ENCODE measurements at places on chromosomes 4 and X.

- DNase-seq, result no peak
Observed at GRCh38 chrX:38240541-38240940, 19.9 kb upstream of the SRPX start.

DNA sequence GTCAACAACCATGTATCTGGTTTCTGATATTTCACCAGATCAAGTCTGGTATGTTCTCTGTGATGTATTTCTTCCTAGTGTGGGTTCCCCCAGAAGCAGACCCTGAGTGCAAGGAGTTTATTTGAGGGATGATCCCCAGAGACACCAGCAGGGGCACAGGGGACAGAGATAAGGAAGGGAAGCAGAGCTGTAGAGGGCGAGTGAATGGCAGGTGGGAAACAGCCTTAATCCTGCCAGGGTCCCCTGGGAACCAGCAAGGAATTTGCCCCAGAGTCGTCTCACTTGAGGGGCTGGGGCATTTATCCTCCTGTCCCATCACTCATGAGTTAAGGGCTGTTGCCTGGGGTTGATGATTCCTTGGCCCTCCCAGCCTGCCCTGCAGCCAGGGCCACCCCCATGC lies 206.4 kb upstream of the BCOR start:
- no peak for DNase-seq

DNA sequence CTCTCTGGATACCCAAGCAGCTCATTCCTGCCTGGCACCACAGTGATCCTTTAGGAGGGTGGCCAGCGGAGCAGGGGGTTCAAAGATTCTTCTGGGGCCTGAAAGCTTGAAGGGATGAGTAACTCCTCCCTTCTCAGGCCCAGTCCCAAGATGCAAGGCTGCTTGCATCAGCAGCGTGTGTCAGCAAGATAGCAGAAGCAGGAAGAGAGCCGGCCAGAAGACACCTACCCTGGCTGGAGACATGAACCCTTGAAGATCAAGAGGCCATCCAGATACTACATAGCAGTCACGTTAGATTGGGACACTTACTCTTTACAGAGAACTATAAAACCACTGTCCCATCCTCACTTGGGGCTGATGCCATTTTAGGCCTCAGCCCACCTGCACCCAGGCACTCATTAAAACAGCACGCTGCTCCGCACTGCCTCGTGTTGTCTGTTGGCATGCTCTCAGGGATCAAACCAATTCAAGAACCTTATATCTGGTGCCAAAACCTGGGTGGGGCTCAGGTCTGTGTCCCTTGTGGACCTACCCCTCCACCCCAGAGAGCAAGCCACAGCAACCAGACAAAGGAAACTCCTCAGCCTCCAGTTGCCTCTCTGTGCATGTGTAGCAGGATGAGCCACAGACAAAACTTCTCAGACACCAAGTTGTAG lies 6.5 kb downstream of the UGT2B17 start:
- DNase-seq, result no peak

DNA sequence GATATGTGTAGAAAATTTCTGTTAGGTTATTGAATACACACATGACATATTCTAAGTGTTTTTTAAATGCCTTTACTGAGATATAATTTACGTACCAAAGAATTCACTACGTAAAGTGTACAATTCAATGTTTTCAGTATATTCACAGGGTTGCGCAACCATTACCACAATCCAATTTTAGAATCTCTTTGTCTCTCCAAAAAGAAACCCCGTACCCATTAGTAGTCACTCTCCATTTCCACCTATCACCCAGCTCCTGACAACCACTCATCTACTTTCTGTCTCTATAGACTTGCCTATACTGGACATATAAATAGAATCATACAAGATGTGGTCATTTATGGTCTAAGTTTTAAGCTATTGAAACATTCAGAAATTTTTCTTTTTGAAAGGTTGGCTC lies 53.0 kb upstream of the FBXW7 start:
- no peak for DNase-seq

- no peak for DNase-seq
Observed at GRCh38 chrX:3403748-3404147, 57.3 kb upstream of the MXRA5 start.

DNA sequence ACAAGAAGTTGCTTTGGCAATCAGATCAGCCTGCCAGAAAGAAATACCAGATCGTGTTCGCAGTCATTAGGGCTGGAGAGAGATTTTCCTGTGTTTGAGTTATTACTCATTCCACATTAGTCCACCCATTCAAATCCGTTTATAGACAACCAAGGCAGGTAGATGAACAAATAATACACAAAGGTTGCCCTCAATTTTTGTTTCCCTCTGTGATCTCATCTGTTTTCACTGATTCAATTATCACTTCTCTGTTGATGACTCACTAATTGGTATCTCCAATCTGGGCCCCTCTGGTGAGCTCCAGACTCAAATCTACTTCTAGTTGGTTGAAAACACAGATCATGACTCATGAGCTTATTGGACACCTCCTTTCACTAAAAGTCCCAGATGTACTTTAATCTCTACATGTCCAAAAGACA lies 54.5 kb downstream of the CHM start:
- DNase-seq, result no peak

GRCh38 chrX:9196961-9197640 lies 163.2 kb upstream of the FAM9B start:
- DNase-seq, result no peak

GRCh38 chr4:140252742-140253555 lies 99.0 kb upstream of the MAML3 start:
- DNase-seq, result peak; percentile 87

- DNase-seq, result no peak
Observed at GRCh38 chrX:68079961-68080360, 353.3 kb downstream of the OPHN1 start.

DNA sequence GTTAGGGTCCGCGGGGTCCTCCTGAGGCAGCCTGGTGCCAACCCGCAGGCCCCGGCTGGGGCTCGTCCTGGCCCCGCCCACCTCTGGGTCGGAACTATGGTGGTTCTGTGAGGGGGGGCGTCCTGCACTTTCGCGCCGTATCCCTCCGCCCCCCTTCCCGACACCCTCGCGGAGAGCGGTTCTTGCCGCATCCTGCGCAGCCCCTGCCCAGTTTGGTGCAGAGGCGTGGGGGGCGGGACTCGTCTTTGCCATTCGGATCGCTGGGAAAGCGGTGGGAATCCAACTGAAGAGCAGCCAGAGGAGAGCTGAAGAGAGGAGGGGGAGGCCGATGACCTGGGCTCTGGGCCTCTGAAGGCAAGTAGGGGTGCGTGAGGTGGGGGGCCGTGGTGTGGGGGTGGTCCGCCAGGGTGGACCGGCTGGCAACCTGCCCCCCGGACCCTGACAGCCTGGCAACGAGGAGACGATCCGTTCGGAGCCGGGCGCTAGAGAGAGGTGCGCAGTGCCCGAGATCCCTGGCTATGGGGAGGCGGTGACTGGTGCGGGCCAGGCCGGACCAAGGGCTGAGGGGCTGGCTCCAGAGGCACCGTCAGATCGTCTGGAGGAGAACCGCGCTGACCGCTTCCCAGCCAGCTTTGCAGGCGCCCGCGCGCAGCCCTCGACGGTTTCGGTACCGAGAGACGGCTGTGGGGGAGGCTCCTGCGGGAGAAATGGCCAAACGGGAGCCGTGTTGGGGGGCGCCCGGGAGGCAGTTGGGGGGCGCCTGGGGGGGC lies at the start of gene GPRASP1:
Gene GPRASP1 (plus strand): TSS at position 242 of the 770 bp plus-strand sequence. CDS start 2,431 bp downstream, outside the sequence.
- DNase-seq, result peak; percentile 73

DNA sequence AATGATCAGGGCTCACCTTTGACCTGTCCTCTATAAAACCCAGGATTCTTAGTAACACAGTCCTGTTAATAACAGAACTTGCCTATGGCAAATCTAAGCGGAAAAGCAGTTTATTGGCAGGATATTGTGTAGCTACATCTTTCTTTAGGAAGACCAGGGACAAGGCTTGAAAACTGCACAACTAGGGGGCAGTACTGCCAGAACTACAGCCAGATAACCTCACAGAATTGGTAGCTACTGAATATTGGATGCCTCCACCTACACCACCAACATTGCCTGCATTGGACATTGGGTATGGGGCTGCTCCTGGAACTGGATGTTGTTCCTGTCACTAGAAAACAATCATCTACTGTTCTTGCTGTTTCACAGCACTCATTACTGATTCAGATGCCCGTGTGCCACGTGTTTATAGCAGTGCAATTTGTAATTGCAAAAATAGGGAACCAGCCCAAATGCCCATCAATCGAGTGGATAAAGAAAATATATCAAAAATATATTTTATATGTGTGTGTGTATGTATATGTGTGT lies 47.4 kb downstream of the REPS2 start:
- no peak for DNase-seq

GRCh38 chr4:88575186-88575585 lies 17.1 kb upstream of the HERC3 start:
- no peak for DNase-seq

DNA sequence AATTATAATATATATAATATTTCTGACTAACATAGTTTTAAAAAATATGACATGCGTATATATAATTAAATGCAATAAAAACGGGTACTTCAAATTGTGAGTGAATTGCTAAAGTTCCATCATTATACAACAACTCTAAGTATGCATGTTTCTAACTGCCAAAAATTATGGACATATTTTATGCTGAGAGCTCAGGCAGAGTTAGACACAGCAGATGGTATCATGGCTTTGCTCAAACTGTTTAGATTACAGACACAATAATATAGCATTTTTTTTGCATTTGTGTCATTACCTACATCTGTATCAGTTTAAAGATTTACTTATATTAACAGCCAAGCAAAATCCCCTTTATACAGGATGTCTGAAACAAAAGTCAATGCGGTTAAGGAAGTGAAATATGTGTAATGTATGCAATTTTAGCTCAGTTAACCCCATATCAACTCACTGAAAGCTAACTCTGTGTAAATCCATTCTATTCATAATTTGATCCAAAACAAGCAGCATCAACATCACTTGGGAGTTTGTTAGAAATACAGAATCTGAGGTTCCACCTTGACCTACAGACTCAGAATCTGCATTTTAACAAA lies 119.1 kb upstream of the CNKSR2 start:
- no peak for DNase-seq

- no peak for DNase-seq
Observed at GRCh38 chrX:45372151-45372550, 171.5 kb upstream of the DIPK2B start.

- no peak for DNase-seq
Observed at GRCh38 chr4:88843067-88843685, 145.5 kb upstream of the NAP1L5 start.

- DNase-seq, result no peak
Observed at GRCh38 chrX:84724576-84724975, 222.3 kb upstream of the HDX start.

DNA sequence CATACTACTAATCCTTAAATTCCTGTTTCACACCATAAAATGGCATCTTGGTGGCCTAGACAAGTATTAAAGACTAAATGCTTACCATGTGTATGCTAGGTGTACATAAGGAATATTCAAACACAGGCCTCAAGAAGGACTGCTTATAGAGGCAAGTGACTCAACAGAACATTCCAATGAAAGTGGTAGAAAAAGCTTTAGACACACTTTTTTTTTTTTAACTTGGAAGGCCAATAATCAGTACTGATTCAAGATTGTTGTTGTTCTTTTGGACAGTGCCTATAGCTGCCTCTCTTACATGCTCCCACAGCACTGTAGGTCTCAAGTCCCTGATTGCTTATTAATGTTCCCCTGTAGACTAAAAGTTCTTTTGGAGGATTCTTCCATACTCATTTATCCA lies 77.6 kb downstream of the FBXL5 start:
- DNase-seq, result no peak

GRCh38 chr4:164997324-164997723 lies 19.9 kb upstream of the TRIM61 start:
- DNase-seq, result no peak

GRCh38 chr4:169849456-169849855 lies 91.7 kb upstream of the HPF1 start:
- DNase-seq, result no peak

GRCh38 chr4:3136454-3136853 lies 62.0 kb downstream of the HTT start:
- no peak for DNase-seq

DNA sequence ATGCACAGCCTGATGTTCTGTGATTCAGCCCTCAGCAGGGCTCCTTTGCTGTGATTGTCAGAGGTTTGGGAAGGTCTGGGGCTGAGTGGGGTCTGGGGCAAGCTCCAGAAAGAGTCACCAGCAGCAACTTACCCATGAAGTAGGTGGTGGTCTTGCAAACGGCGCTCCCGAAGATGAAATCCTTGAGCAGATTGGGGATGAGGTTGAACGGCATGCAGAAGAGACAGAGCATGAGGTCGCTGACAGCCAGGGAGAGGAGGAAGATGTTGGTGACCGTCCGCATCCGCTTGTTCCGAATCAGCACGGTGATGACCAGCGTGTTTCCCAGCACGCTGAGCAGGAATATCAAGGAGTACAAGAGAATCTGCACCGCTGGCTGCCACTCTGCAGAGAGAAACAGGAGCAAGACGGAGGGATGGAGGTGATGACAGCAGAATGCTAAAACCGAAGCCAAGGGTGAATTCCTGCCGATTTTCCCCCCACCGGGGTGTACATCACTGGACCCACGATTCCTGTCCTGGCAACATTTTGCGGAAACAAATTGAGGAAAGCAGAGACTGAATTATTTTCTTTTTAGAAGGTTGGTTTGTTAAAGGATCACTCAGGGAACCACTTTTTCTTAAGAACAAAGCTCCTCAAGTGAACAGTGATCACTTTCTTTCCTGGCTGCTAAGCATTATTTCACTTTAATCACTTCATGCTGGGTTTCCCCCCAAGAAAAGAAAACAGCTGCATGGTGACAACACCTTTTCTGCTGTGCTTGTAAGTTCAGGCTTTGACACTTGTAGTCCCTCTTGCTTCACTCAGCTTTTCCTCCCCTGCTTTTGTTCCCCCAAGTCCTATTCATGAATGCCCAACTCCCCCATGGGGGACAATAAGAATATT lies 941 bp downstream of the CCKAR start:
- DNase-seq, result no peak

GRCh38 chrX:46386511-46386910 lies 158.7 kb downstream of the ZNF674 start:
- DNase-seq, result no peak

DNA sequence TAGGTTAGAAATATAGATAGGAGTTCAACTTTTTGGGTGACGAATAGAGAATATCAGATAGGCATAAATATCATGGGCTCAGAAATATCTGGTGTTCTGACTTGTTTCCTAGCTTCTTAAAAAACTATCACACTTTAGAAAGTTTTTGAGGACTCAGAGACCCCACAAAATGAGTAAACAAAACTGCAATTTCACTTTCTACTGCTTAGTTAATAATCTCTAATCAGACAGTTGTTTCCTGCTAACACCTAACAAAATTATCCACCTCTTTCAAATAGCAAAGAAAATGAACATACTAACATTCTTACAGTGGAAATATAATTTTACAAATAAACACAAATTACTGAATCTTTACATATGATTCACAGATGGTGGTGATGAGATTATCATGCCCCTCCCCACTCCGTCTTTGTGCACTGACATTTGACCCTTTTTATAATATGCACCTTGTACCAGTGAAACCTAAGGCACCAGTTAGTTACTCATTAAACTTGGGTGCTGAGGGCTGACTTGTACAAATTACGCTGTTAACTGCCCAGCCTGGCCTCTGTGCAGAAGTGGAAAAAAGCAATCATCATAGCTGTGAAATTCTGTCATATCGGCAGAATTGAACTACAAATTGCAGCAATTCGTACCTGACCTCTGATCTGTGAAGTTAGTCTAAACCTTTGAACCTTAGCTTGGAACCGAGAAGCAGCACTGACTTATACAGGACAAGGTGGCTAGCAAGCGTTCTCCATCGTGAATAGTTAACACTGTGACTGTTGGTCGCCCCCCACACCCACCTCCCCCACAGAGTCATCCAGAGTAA lies 138.7 kb downstream of the CHRNA9 start:
- no peak for DNase-seq

- DNase-seq, result no peak
Observed at GRCh38 chrX:57680160-57680559, at the start of gene NLRP2B. Gene NLRP2B (minus strand): TSS chrX:57680260.

- no peak for DNase-seq
Observed at GRCh38 chr4:164765096-164765495, 11.2 kb downstream of the SMIM31 start.

All from ecto neural progenitor cell (in vitro differentiated cells).